Naive thymus-derived CD4-positive, alpha-beta T cell (primary cell): ENCODE measurements at places on chromosomes 2 and 18.
A peak's percentile ranks its signal among the peaks of the same experiment; 100 is the strongest.

- H3K36me3 ChIP-seq, result peaks cover 7% of the 10 kb centered on the region
- peak overlapping the region; percentile 92 for H3K27ac ChIP-seq
- peaks cover 16% of the 10 kb centered on the region for H3K4me1 ChIP-seq
- H3K4me3 ChIP-seq, result peak overlapping the region; percentile 77
Measured at GRCh38 chr2:190649798-190650390, 1.0 kb downstream of the NAB1 start.

GRCh38 chr18:36481201-36481657, 183.7 kb downstream of the FHOD3 start:
- DNase-seq, result no peak
- H3K27me3 ChIP-seq, result no peaks in the 10 kb centered on the region
- H3K36me3 ChIP-seq, result no peaks in the 10 kb centered on the region
- no peaks in the 10 kb centered on the region for H3K4me1 ChIP-seq
- H3K4me3 ChIP-seq, result no peak overlapping the region
- no peak overlapping the region for H3K27ac ChIP-seq

DNA sequence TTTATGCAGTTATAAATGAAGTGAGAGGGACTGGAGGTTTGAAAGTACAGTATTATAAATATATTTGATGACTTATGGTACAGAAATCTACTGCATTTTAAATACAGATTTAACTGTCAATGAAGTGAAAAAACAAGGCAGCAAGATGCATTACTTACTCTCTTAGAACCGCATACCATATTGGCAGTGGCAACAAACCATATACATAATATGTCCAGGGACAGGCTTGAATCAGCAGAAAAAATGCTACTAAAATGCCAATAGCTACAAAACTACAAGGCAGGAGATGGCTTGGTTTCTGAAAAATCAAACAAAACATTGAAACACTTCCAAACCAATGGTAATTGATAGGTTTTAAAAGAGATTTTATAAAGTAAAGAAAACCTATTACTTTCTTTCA, 77.2 kb downstream of the PIGN start:
- H3K4me1 ChIP-seq, result no peaks in the 10 kb centered on the region
- no peaks in the 10 kb centered on the region for H3K27me3 ChIP-seq
- no peak overlapping the region for H3K27ac ChIP-seq
- no peak for DNase-seq

- H3K4me1 ChIP-seq, result no peaks in the 10 kb centered on the region
- H3K27ac ChIP-seq, result no peak overlapping the region
Measured at GRCh38 chr18:8657873-8658470, 47.4 kb upstream of the MTCL1 start.

DNA sequence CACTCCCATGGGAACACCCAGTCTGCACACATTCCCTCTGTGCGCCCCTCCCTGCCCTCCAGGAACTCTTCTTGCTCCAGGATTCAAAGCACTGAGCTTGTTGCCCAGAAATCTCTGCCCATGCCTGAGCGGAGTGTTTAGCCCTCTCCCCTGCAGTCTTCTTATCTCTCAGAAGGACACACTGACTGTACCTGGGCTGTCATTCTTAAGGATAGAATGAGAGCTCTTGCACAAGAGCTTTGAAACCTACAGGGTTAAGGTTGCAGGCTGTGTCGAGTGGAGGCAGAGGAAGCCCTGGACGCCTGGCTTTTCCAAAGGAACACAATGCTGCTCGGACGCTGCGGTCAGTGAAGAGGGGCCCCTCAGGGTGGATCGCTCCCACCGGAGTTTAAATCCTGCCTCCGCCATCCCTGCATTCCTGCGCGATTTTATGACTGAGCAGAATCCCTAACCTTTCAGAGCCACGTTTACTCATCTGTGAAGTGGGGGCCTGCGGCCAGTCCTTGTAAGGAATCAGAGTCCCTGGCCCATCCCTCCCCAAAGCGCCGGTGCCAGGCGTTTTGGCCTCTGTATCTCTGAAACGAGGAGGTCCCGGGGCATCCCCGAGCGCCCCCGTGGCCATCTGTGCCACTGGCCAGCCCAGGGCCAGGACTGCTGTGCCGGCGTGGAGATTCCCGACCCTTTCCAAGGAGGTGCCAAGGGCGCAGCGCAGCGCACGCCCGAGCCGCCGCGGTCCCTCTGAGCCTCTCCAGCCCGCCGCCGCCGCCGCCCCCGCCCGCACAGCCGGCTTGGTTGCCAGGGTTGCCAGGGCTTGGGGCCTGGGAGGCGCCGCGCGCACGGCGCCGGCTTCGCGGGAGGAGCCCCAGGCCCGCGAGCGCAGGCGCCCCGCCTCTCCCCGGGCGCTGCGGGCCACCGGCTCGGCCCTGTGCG, 58.9 kb downstream of the FAM168B start:
- H3K27me3 ChIP-seq, result no peaks in the 10 kb centered on the region
- no peaks in the 10 kb centered on the region for H3K36me3 ChIP-seq
- H3K4me3 ChIP-seq, result no peak overlapping the region
- DNase-seq, result no peak
- H3K27ac ChIP-seq, result no peak overlapping the region

- no peaks in the 10 kb centered on the region for H3K27me3 ChIP-seq
- no peak overlapping the region for H3K4me3 ChIP-seq
- no peak for DNase-seq
- no peak overlapping the region for H3K27ac ChIP-seq
- H3K36me3 ChIP-seq, result no peaks in the 10 kb centered on the region
Measured at GRCh38 chr2:208315081-208315788, 49.2 kb downstream of the PIKFYVE start.

- peaks cover 32% of the 10 kb centered on the region for H3K36me3 ChIP-seq
- H3K27ac ChIP-seq, result peak overlapping the region; percentile 94
- peaks cover 47% of the 10 kb centered on the region for H3K4me1 ChIP-seq
- peak overlapping the region; percentile 71 for H3K4me3 ChIP-seq
- no peaks in the 10 kb centered on the region for H3K27me3 ChIP-seq
Measured at GRCh38 chr2:112646102-112646719, 472 bp downstream of the SLC20A1 start.
